ENCODE measurements at places on chromosomes 5 and 9. TPM values are rescaled to one million over a fixed set of nuclear protein-coding genes. Genes with fewer than 3 reads are reported as not detected.

The SPINK6 gene
- total RNA-seq, result not detected

The ZNF169 gene
- 10.2 TPM for total RNA-seq

The PCDHB11 gene
- total RNA-seq, result 1.4 TPM

The ENG gene
- total RNA-seq, result 15.1 TPM

The OBP2A gene
- total RNA-seq, result not detected

The NR4A3 gene
- 0.61 TPM for total RNA-seq

The PSMB7 gene
- 102 TPM for total RNA-seq

All from left colon (tissue), 2 donors.